Epithelial cell of prostate (primary cell): ENCODE measurements at places on chromosomes 12 and 14.

DNA sequence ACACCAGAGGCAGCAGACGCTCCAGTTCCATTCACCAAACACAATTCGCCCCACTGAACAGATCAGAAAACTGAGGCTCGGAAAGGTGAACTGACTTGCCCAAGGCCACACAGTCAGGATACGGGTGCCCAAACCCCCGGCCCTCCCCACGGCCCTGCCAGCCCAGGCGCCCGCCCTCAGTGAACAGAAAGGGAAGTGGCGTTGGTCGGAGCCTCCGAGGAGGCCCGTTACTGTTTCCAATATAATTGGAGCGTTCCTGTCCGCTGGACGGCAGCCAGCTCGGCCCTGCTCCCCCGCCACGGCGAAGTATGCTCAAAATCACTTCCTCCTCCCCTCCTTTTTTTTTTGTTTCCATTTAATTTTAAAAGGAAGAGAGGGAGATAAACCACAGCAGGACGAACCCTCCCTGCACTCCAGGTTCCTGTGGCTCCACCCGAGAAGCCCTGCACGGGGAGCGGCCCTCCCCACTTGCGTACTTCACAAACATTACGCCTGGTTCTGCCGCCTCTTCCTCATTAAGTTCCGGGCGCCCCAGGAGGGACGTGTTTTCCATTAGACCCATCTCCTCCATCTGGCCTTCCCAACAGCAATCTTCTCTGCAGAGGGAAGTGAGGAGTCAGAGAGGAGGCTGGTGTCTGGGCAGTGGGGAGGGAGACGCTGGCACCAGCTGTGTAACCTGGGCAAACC lies 61.1 kb downstream of the NCOR2 start:
- no peak for DNase-seq

DNA sequence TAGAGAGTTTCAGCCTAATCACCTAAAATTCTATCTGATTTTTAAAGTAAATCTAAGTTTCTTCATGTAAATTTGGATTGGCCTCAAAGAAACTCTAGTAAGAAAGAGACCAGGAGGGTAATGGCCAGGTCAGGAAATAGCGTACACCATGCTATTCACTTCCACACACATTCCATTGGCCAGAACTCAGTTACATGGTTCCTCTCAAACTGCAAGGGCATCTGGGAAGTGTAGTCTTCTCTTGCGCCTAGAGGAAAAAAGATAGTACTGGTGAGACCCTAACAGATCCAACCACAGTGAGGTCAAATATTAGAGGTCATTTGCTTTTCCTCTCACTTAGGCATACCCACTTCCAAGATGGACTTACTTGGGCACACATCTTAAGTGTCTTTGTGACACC lies 39.1 kb downstream of the MBIP start:
- no peak for DNase-seq

DNA sequence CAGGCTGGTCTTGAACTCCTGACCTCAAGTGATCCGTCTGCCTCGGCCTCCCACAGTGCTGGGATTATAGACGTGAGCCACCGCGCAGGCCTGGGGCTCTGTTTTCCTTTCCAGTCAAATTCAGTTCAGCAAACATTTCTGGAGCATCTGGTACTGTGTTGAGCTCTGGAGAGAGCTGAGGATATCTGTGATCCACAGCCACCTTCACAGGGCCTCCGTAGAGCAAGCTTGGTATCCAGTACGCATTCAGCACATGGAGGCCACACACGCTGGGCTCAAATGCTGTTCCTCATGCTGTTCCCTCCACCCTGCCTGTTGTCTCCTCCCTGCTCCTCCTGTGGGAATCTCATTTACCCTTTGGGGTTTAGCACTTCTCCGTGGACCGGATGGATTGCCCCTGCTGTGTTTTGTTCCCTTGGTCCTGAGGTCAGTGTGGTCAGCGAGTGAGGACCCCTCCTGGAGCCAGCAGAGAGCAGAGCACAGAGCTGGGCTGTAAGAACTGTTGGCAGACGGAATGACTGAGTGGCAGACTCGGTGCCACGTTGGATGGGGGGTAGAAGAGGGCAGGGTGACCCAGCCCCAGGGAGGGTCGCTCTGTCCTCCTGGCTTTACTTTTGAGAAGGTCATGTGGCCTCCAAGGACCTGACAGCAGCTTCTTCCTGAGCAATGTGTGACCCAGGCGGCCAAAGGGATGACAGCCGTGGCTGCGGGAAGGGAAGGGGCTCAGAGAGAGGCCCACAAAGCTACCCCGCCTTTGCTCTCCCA lies 891 bp downstream of the RPS6KL1 start:
- no peak for DNase-seq

- DNase-seq, result no peak
Measured at GRCh38 chr12:16112612-16113560, 164.6 kb downstream of the SLC15A5 start.

GRCh38 chr14:88829685-88830302 lies 5.3 kb downstream of the TTC8 start:
- no peak for DNase-seq

- DNase-seq, result no peak
Measured at GRCh38 chr14:59254911-59255545, 66.6 kb downstream of the DAAM1 start.

DNA sequence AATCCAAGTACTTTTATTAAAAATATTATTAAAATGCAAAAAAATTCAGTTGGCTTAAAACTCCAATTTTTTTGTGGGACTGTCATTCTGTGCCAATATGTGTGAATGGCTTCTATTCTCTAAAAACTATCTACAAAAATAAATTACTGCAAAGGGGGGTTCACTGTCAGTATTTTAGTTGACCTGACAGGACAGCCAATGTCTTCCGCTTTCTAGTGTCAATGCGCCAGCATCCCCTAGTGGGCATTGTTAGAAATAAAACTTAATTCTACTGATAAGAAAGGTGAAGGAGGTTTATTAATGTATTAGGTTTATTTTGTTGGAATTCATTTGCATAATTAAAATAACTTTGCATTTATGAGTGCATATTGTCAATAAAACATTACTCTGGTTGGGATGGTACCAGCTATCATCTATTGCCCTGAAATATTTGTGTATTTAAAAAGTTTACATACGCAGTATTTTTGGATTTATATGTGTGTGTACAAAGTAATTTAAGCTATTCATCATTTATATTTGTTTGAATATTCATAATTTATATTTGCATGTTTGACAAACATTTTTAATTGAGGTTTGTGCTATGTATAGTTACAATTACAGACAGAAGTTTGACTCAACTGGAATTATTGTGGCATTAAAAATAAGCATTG lies 527.2 kb downstream of the FLRT2 start:
- DNase-seq, result no peak

DNA sequence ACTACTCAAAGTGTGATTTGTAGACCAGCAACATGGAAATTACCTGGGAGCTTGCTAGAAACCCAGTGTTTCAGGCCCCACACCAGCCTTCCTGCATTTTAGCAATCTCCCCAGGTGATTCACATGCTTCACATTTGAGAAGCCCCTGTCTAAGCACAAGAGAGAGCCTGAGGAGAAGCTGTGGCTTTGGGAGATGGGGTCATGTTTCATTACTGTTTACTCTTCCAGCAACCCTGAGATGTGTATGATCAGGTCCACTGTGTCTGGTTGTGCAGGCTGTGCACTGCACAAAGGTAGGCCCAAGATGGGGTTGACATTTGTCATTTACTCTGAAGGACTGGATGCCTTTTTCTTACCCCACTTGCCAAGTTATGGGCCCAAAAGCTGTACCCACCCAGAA lies 190.1 kb downstream of the SLC41A2 start:
- DNase-seq, result no peak

- no peak for DNase-seq
Measured at GRCh38 chr14:61379639-61380184, 58.3 kb downstream of the PRKCH start.

- DNase-seq, result no peak
Measured at GRCh38 chr14:64800000-64800399, 79.7 kb downstream of the SPTB start.

DNA sequence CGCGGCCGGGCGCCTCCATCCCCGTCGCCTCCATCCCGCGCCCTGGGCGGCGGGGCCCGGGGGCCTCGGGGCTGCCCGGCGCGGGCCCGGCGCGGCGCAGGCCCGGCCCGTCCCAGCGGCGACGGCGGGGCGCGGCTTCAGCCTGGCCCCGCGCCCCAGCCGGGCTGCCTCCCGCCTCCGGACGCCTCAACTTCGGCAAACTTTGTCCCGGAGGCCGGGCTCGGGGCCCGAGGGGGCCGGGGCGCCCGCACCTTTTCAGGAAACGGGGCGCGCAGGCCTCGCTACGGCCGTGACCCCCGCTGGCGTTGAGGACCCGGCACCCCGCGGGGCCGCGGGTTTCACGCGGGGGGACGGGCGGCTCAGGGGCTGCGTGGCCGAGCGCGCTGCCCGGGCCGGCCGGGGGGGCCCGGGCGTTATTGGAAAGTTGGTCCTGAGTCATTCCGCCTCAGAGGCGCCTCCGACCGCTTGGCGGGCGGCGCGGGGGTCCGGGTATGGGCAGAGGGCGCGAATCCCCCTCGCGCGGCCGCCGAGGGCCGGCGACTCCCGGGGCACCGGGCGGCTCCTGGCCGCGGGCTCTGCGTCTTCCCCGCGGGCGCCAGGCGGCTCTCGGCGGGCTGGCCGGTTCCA lies 575 bp downstream of the TRAF3 start:
- DNase-seq, result no peak

- DNase-seq, result peak; percentile 49
Measured at GRCh38 chr12:25054783-25055144, 105.9 kb upstream of the BCAT1 start.

DNA sequence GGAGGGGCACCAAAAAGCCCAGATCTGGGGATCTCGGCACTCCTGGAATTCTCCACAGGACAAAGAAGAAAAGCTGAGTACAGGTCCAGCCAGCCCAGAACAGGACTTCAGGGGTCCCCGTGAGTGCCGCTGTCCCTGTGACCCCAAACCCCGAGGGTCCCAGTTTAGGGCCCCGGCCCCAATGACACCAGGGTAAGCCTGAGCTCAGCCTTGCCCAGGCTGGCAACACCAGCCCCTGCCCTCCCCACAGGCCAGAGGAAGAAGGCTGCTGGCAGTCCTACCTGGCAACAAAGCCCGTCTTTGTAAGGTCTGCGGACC lies 1.8 kb downstream of the CDK2AP1 start:
- DNase-seq, result no peak

DNA sequence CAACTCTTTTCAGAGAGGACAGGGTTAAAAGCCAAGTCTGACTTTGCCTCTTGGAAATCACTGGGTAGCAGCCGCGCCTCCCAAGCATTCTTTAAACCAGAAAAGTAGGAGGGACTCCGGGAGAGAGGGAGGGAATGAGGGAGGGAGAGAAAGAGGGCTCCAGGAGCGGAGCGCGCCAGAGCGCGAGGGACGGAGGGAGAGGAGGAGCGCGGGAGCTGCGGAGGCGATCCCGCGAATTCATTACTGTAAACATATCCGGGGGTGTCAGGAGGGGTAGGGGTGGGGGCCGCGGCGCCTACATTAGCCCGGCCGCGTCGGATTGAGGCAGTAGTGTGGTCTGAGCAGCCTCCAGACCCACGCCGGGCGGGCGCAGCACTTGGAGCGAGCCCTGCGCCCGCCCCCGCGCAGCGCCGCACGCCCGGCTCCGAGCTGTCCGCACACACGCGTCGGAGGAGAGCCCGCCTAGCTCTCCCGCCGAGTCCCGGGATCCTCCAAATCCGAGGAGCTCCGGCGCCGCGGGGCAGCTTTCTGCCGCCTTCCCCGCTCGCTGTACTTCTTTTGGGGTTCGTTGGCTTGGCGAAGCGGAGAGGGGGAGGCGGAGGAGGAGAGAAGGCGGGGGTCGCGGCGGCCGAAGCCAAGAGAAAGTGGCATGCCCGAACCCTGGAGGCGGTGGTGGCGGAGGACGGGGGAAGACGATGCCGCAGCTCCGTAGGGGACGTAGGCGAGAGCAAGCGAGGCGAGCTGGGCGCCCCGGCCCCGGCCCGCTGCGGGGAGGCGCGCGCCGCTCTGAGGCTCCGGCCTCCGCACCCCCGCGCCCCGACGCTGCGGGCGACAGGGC lies 3.3 kb downstream of the FLRT2 start:
- no peak for DNase-seq

DNA sequence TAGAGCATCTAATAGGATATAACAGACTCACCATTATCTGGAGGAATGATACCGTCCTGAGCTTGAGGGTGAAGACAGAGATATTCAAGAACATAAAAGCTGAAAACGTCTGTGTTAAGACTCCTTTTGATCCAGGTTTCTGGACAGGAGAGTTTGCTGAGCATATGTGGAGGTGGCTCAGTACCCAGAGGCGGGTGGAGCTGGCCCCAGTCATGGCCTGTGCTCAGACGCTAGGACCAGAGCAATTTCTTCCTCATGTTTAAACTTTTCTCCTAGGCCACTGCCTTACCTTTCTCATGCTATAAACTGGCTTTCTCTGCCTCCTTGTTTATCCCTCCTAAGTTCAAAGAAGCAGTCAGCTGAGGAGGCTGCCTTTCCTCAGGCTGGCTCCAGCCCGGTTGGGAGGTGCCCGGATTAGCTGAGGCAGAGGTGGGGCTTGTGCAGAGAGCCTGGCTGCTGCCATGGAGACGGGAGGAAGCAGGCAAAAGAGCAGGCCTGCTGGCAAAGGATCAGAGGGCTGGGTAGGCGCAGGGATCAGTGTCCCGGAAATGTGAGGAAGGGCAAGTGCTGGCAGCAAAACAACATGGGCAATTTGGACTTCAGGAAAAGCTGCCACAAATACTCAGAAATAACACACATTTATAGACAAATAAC lies 13.7 kb downstream of the COA8 start:
- no peak for DNase-seq

DNA sequence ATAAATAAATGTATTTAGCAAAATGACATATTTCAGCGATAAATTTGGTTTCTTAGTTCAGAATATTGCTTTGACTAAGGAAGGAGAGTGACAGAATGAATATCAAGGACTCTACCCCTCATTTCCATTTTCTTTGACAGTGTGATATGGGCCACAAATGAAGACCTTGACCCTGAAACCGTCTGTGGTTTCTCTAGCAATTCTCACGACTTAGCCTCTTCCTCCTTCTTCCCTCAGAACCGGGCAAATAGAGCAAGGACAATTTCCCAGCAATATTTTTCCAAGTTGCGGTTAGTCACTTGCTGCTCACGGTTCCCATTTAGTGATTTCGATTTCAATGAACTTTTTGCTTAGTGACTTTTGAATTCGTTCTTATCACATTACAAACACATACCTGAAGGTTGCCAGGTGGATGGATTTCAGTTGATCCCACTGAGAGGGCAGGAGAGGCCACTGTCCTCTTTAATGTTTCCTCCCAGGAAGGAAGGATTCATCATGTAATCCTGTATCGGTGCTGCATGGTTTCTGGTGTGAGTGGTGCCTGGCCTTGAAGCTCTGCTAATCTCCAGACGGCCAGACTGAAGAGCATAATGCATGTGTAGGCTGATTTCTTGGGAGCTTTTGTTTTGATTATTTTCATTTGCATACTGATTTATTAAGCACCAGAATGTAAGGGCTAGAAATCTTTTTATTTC lies 77.6 kb downstream of the CHST11 start:
- DNase-seq, result no peak

- DNase-seq, result no peak
Measured at GRCh38 chr12:89173096-89173495, 179.2 kb downstream of the DUSP6 start.
